ENCODE measurements at places on chromosomes 6 and 20.

- no peak for DNase-seq
Measured at GRCh38 chr6:100202417-100203194, 208.6 kb upstream of the MCHR2 start.

DNA sequence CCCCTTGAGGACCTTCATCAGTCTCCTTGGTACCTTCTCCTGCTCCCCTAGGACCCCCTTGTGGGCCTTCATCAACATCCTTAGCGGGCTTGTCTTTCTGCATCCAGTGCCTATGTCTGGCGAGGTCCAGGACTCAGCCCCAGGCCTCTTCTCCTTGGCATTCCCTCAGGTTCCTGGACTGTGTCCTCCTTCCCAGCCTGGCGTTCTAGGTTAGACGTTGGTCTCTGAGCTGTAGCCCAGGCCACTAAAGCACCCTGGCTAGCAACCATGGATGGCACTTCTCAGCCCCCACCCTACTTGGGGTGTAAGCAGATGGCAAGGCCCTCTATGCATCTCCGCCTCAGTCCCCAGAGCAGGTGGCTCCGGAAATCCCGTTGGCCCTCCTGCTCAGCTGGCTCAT is 51.5 kb upstream of the NNAT start:
- DNase-seq = no peak

GRCh38 chr6:79810871-79811270 is 136.5 kb downstream of the ELOVL4 start:
- DNase-seq = no peak

DNA sequence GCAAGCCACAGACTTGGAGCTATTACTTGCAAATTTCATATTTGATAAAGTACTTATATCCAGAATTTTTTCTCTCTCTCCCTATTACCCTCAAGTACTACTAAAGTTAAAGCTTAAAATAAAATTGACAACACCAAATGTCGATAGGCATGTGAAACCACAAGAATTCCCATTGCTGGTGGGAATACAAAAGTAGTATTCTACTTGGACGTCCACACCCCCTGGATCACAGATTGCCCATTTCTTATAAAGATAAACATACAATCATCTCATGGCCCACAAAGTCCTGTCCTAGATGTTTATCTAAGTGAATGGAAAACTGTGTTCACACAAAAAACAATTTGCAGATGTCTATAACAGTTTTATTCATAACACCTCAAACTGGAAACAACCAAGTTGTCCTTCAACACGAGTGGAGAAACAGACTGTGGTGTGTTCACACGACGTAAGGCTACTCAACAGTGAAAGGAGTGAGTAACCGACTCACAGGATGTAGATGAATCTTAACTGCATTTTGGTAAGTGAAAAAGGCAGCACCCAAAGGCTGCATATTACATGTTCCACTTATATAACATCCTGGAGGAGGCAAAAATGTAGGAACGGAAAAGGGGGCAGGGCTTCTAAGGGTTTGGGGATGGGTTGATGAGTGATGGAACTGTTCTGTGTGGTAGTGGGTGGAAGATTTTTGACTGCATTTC is 297.4 kb downstream of the THBS2 start:
- no peak for DNase-seq

DNA sequence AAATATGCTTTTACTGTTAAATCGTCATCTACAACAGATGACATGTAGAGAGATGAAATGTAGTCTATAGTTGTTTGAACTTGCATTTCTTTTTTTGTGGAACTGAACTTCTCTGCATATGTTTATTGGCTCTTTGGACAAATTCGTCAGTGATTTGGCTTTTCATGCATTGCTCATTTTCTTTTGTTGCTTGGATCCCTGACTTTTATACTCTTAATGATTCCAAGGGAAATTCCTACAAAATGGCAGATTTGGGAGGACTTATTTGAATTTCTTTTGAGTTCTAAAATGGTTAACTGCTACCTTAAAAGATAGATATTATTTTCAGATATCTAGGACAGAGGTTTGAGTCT is 65.4 kb downstream of the UTRN start:
- DNase-seq = no peak

- DNase-seq = no peak
Measured at GRCh38 chr6:88013015-88013414, 34.6 kb upstream of the SPACA1 start.

DNA sequence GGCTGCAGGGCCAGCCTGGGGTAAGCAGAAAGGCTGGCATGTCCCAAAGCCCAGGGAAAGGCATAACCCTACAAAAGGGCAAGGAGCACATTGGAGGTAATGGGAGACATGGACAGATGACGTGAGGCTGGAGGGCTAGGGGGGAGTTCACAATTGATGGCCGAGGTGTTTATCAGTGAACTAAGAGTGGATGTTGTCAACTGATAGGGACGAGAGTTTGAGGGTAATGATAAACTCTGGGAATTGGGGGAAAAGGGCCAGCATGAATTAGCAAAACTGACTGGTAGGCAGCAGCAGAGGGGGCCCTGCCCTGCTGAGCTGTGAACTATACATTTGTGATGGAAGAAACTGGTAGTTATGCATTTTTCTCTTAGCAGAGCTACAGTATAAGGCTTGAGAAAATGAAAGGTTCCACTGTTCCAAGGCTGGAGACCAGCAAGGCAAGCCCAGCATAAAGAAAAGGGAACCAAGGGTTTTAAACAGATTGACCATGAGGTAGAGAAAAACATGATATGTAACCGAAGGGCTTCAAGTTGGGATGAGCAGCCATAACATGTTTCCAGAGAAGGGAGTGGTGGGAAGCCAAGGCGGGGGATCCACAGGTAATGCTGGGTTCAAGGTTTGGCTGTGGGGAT is 98.1 kb upstream of the MLN start:
- DNase-seq = no peak

DNA sequence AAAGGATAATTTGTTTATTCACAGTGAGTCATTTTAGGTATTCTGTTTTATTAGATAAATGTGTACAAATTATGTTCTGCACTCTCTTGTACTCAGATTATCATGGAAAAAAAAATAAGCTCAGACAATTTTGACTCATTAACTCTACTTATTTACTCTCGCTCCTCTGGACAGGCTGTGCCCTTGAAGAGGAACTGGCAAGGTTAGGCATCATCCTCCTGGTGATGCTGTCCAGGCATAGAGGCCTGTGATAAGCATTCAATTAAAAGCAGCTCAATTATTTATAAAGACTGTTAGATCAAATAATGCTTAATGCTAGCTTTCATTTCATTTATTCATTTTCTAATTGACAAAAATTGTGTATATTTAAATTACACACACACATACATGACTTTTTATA is 518.5 kb downstream of the TENT5A start:
- DNase-seq = no peak

DNA sequence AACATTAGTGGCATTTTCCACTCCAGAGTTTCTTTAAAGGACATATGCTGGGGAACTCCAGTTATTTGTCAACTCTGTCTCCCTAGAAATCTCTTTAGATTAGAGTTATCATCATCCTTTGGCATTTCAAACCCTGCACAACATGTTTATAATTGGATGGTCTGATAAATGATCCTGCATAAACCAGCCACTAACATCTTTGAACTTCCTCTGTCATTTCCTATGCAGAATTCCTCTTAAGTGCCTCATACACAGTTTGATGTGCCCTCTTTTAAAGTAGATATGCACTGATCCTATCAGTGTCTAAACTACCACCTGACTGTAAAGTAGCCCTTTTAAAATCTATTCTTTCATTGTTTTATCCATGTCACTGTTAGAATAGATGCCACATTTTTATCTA is 306.3 kb upstream of the IRAK1BP1 start:
- DNase-seq = no peak

- no peak for DNase-seq
Measured at GRCh38 chr6:151359486-151359885, 31.9 kb downstream of the ZBTB2 start.

GRCh38 chr20:8764344-8764962 is 304.4 kb upstream of the PLCB4 start:
- DNase-seq = no peak

Measured in effector CD4-positive, alpha-beta T cell (primary cell).